Right ventricle myocardium inferior (tissue), 1 donor: ENCODE measurements at places on chromosomes 4 and X. TPM values are rescaled to one million over a fixed set of nuclear protein-coding genes. Genes with fewer than 3 reads are reported as not detected.

C4orf36 gene
- 0.78 TPM for total RNA-seq

CXXC4 gene
- 5.4 TPM for total RNA-seq

ETDA gene
- total RNA-seq, result not detected

GABRE gene
- 30.3 TPM for total RNA-seq

GJB1 gene
- total RNA-seq, result not detected

CCKAR gene
- total RNA-seq, result not detected

TCEAL5 gene
- total RNA-seq, result not detected

MAP9 gene
- total RNA-seq, result 7.3 TPM

GAGE1 gene
- not detected for total RNA-seq

DNA sequence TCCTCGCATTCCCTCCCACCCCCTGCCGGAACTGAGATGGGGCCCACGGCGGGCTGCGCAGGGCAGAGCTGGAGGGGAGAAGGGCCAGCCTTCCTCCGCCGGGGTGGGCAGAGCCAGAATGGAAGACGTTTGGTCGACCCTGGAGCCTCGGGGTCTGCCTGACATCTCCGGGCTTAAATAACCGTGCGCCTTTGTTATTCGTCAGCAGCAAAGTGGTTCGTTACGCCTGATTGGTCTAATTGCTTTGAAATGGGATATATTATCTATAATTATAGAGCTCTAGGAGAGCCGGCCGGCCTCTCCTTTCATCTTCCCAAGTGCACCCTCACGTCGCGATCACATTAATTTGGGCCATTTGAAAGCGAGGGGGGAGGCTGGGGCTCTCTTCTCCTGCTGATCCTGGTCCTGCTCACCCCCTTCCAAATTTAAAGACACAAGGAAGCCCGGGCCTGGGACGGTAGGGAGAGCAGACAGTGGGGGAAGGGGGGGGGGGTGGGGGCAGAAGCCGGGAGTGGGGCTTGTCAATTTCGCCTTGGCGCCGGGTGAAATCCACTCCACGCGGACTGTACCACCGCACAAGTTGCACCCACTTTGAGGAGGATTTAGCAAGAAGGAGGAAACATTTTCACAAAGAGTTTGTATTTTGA is 4.7 kb upstream of the MSX1 start:
- DNase-seq, result no peak

- no peak for DNase-seq
Measured at GRCh38 chrX:36019125-36019524, 99.6 kb downstream of the CFAP47 start.

GRCh38 chr4:169351872-169352271 is 81.1 kb upstream of the SH3RF1 start:
- DNase-seq, result no peak

DNA sequence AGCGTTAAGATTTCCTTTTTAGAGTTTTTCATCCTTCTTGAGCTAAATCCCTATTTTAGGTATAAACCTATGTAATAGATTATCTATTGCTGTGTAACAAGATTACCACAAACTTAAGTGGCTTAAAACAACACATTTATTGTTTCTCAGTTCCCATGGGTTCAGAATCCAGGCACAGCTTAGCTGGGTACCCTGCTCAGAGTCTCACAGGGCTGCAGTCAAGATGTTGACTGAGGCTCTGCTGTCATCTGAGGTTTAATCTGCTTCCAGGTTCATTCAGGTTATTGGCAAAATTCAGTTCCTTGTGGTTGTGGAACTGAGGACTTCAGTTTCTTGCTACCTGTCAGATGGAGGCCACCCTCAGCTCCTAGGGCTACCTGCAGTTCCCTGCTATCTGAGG is 60.9 kb downstream of the GK start:
- no peak for DNase-seq

DNA sequence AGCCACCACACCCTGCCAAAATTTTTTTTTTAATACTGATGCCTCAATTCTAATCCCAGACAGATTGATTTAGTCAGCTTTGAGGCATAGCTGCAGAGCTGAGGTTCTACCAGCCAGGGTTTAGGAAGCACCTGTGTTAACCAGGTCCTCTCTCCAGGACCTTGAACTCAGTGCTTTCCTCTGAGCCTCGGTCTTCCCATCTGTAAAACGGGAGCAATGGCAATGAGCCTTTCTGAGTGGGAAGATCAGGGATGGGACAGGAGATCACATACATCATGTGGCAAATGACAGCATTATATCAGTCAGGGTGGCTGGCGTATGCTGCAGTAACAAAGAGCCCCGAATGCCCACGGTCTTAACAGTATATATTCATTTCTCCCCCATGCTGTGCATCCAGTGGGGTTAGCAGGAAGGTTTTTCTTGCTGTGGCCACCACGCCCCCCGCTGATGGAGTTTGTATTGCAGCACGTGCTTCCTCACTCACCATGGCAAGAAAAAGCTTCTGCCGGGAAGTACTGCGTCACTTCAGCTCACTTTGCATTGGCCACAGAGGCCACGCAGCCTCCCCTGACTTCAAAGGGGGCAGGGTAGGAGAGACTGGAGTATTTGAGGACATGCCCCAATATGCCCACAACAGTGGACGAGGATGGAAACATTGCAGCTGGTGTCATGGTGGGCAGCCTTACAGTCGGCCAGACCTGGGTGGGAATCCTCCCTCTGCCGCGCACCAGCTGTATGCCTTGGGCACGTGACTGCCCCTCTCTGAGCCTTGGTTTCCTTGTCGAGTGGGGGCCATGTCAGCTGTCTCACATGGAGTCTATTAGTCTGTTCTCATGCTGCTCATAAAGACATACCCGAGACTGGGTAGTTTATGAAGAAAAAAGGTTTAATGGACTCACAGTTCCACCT is 24.1 kb upstream of the MRFAP1 start:
- no peak for DNase-seq

- no peak for DNase-seq
Measured at GRCh38 chrX:118523920-118524319, 28.3 kb downstream of the DOCK11 start.

DNA sequence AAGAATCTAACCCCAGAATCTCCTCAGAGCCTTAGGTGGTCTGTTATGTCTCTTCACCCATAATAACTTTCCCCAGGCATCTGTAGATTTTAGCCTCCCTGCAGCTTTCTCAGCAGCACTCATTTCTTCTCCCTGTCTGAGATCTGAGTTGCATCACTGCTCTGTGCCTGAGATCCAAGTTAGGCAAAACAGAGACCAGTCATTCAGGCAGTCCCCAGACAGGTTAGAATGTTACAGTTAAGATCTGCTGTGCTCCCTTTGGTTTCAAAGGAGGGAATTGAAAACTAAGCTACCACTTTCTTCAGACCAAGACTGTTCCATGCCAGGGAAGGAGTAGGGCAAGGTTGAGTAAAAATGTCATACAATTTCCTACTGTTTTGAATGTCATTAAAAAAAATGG is 65.3 kb downstream of the TENT5D start:
- DNase-seq, result no peak

DNA sequence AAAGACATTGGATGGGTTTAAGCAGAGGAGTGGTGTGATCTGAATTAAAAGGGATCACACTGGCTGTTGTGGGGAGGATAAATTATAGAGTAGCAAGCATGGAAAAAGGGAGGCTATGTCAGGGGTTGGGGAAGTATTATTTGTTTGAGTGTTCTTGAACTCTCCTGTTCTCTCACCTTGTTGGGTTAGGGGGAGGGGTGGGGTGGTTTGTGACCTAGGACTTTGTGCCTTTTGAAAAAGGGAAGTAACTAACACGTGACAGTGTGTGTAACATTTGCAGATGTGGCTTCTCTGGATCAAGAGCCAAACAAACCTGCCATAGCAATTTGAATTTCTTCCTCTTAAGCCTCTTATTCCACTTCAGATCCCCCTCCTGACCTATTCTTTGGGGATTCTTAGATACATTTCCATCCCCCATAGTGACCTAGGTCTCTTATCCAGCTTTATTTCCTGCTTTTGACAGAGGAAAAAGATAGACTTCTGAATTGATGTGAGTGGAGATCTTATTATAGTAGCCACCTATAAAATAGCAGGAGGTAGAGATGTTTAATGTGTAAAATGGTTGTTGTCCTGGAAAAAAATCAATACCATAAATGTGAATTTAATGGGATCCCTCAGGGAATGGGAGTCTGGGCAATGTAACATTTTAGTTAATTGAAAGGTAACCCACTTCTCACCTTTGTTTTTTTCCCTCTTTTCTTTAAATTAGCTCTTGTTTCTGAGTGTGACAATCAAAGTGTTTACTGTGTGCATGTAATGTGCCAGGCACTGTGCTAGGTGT is 120.4 kb downstream of the CT47B1 start:
- no peak for DNase-seq

DNA sequence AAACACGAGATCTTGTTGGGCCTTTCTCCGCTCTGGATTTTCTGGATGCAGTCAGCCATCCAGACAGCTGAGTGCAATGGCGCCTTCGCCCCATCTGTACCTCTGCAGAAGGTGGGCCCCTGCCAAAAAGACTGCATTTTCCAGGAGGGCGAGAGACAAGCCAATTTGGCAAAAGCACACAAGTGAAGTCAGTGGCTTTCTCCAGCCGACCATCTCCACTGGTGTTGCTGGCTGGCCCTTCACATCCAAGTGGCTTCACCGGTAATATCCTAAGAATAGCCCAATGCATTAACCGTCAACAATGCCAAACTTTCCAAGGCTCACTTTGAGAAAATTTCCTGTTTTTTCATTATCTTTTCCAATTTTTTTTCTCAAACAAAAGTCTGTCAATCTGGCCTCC is 96.2 kb upstream of the MXRA5 start:
- no peak for DNase-seq

- peak; percentile 67 for DNase-seq
Measured at GRCh38 chr4:76199664-76200211, 13.9 kb downstream of the SCARB2 start.

- no peak for DNase-seq
Measured at GRCh38 chr4:76087007-76087769, 12.7 kb downstream of the ART3 start.

DNA sequence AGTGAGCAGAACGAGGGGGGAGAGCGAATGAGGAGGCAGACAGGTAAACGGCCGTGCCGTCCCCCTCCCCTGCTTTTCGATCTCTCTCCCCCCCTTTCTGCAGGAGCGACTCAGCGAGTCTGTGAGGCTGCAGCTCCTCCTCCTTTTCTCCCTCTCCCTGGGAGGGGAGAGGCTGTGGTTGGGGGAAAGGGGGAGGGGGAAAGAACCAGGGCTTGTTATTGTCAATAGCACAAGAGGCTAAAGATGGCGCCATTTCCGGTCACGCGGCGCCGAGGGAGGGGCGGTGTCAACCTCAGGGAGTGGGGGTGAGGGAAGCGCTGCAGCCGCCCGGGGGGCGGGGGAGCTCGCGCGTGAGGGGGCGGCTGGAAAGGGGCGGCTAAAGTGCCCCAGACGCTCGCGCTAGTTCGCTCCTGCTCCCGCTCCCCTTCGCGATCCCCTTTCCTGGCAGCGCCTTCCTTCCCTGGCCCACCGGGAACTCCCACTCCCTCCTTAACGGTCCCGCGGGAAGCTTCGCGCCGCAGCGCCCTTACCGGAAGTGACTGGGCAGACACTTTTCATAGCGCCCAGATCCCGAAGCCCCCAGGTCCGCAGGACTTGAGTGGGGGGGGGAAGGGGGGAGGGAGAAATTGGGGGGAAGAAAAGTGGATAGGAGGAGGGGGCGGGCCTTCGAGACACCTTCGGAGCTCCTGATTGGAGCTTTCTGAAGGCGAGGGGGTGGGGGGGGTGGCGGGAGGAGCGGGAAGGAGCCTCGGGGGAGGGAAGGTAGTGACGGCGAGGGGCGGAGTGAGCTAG is at the start of gene CUL4B:
TSS of gene CUL4B (minus strand) at position 121 of the 792 bp plus-strand sequence. CDS start 324 bp downstream, outside the sequence.
- DNase-seq, result peak; percentile 95
